Cerebellar nuclear complex (tissue), 1 donor: ENCODE measurements at places on chromosomes 4 and X.

- DNase-seq = no peak
These were observed 2.8 kb downstream of the TEX13C start for GRCh38 chrX:125322431-125322830.

- no peak for DNase-seq
These were observed 2.9 kb downstream of the LETM1 start for GRCh38 chr4:1852904-1853623.

- no peak for DNase-seq
These were observed 394.1 kb downstream of the KCNIP4 start for GRCh38 chr4:21554500-21554899.

GRCh38 chr4:101269682-101270081 lies 77.6 kb downstream of the PPP3CA start:
- DNase-seq = no peak

GRCh38 chr4:70901607-70901983 lies 574 bp upstream of the MOB1B start:
- no peak for DNase-seq

GRCh38 chrX:132444936-132445335 lies 43.9 kb downstream of the MBNL3 start:
- DNase-seq = no peak

DNA sequence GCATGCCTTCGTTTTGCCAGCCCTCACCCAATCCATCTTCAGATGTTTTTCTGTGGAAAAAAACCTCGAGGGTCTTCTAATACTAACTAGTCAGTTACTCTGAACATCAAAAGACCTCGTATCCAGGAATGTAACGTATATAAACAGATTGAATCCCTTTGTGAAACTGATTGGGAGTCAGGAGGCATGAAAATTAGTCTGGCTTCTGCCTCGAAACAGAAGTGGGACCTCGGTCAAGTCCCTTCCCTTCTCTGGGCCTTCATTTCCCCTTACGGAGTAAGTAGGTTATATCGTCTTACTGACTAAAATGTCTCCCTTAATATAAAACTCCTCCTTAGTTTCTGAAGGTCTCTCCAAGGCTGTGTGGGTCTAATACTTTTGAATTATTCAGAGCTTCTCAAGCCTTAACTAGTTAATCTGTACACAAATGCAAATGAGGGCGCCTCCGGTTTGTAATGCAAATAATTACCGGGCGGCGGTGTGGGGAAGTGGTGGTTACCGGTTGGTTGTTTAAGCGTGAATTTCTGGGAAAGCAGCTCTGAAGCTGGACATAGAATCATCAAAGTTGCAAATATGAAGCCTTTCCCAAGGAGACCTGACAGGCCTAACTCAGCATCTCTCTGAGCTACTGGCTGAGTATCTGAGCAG lies 11.4 kb upstream of the NKRF start:
- no peak for DNase-seq

- no peak for DNase-seq
These were observed 31.1 kb downstream of the NHSL2 start for GRCh38 chrX:71941776-71942175.

DNA sequence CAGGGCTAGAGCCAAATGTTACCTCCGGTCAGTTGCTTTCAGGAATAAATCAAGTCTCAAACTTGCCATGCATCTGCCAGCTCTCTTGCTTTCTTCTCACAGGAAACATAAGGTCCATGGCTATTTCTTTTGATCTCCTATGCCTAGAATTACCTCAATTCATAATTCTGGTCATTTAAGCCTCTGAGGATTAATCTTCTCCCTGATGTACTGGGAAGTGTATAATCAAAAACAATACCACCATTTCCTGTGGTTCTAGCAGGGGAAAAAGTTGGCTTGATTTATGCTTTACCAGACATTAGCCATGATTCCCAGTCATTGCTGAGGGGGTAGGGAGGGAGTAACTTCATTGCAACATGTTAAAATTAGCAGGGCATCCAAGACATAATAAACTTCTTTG lies 268.7 kb upstream of the EMCN start:
- DNase-seq = no peak
